ENCODE measurements at places on chromosomes 6 and 20.

- no peak for DNase-seq
These were observed 365.7 kb downstream of the MAFB start for GRCh38 chr20:40323361-40323794.

DNA sequence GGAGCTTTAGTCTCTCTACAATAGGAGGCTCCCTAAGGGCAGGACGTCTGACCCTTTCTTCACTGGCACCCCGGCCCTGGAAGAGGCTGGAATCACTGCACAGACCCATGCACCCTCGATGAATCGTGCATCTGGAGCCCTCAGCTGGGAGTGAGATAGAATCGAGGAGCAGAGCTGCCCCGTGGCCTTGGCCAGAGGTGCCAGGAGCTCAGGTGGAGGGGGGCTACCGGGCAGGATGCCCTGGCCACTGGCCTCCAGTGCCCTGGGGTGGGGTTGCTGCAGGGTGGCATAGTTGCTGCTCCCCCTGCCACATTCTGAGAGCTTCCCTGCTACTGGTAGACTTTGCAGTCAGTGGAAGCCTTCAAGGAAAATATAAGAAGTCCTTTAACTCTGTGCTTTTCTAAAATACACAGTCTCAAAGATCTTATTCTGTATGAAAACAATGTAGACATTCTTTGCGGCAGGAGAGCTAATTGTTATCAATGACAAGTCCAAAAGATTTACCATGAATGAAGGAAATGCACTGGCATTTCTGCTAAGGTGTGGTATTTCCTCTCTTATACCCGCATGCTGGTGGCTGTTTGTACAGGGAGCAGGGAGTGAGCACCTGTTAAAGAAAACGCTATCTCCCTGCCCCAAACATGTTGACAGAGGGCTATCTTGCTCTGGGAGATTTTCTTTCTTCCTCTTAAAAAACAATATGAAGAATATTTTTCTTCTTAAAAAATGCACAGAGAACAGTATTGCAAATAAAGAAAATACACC is 122.8 kb downstream of the C6orf118 start:
- no peak for DNase-seq

GRCh38 chr20:40657526-40657925 is 31.5 kb downstream of the MAFB start:
- peak; percentile 11 for DNase-seq

- no peak for DNase-seq
These were observed 15.1 kb downstream of the MYBL2 start for GRCh38 chr20:43681991-43682410.

DNA sequence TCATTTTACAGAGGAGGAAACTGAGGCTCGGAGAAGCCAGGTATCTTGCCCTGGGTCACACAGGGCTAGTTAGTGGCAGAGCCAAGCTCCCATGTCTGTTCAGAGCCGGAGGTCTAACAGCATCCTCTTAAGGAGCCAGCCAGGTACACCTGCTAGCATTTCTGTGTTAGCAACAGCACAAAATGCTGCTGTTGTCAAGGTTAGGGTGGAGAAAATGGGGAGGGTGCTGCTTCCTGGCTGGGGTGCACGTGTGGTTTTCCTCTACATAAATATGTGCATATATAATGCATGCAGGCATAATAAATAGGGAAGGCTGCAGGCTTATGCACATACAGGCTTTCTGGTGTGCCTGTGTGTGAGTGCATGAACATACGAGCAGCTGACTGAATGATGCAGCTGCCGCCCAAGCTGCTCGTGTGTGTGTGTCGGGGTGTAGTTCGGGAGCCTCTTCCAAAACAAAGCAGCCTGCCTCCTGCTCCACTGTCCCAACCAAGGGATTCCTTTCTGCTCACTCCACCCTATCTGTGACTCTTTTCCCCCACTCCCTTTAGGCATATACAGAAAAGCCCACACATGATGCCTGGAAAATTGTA is 86.6 kb downstream of the CD40 start:
- no peak for DNase-seq

- DNase-seq = no peak
These were observed 227.4 kb downstream of the PHACTR1 start for GRCh38 chr6:12944001-12944400.
